Stimulated activated CD4-positive, alpha-beta T cell treated with anti-CD3 and anti-CD28 coated beads, TNF-alpha, amount 100 ng/mL, for 1 hour (primary cell): ENCODE measurements at places on chromosomes 12 and 14.

- peak; percentile 9 for DNase-seq
These were observed 4.4 kb downstream of the TXNRD1 start for GRCh38 chr12:104219908-104220404.

DNA sequence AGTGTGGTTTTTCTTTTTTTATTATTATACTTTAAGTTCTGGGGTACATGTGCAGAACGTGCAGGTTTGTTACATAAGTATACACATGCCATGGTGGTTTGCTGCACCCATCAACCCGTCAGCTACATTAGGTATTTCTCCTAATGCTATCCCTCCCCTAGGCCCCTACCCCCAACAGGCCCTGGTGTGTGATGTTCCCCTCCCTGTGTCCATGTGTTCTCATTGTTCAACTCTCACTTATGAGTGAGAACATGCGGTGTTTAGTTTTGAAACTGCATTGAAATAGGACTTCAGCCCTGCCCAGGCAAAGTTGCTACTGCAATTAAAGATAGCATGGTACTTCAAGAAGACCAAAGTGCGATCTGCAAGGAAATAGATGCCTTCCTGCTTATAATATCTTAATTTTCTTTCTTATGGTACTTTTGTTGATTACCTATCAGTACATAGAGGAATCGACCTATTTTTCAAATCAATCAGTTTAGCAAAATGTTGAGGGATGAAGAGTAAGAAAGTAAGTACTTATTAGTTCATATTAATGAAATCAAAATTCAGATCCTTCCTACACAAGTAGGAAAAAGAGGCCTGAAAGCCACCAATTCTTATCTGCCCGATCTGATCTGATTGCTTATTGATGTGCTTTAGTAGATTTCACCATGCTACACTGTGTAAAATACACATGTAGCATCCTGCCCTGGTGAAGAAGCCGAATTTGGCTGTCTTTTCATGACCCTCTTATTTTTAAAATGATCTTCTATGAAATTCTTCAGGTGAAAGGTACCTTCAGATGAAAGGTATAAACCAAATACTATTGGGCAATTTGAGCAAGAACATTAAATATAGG, 1.6 kb downstream of the LTA4H start:
- no peak for DNase-seq

- no peak for DNase-seq
These were observed 18.9 kb upstream of the POC1B start for GRCh38 chr12:89544681-89545184.

DNA sequence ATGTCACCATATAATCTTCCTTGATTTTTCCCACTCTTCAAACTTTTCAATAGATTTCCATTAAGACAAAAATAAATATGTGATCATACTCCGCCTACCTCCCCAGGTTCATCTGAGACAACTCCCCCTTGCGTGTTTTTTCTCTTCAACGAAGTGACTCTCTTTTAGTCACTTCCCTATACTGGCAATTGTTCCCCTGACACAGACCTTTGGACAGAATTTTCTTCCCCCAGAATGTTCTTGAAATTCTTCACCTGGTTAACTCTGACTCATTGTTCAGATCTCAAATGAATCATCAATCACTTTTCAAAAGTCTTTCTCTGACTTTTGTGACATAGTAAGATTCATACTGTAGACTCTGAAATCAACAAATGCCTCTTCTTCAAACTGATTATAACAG, 727.3 kb upstream of the LMO3 start:
- DNase-seq = no peak

GRCh38 chr14:94307410-94307992, 14.4 kb upstream of the SERPINA10 start:
- DNase-seq = no peak

- DNase-seq = no peak
These were observed 411.9 kb downstream of the NELL2 start for GRCh38 chr12:44464180-44464579.

DNA sequence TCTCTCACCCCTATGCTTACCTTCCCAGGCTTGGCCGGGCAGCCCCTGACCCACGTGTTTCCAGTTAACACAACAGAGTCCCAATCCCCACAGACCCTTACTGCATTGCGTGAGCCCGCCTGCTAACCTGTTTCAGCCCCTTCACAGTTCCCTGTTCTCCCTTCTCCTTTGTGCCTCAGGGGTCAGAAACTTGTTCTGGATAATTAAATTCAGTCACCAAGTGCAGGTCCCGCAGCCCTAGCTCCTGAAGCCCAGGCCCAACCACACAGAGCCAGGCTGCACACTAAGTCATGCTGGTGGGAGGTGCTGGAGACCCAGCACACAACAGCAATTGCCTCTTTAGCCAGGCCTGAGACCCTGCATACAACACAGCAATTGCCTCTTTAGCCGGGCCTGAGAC, 9.6 kb downstream of the ISM2 start:
- DNase-seq = no peak

DNA sequence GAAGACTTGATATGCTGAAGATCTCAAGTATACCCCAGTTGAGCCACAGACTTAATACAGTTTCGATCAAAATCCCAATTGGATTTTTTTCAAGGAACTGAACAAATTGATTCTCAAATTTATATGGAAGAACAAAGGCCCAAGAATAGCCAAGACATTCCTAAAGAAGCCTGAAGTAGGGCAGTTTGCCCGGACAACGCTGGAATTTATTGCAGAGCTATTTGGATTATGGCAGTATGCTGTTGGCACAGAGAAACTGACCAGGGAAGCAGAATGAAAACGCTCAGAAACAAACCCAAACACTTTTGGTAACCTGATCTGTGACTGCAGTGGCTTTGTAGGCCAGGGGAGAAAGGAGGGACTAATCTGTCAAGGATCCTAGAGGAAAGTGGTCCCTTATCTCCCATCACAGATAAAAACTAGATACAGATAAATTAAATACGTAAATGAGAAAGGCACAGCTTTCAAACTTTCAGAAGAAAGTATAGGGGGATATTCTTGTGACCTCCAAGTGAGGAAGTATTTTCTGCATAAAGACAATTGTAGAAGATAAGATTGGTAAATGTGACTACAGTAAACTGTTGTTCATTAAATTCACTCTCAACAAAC, 35.9 kb upstream of the GSC start:
- DNase-seq = no peak

GRCh38 chr12:6823182-6824084, 1.8 kb downstream of the GPR162 start:
- no peak for DNase-seq

DNA sequence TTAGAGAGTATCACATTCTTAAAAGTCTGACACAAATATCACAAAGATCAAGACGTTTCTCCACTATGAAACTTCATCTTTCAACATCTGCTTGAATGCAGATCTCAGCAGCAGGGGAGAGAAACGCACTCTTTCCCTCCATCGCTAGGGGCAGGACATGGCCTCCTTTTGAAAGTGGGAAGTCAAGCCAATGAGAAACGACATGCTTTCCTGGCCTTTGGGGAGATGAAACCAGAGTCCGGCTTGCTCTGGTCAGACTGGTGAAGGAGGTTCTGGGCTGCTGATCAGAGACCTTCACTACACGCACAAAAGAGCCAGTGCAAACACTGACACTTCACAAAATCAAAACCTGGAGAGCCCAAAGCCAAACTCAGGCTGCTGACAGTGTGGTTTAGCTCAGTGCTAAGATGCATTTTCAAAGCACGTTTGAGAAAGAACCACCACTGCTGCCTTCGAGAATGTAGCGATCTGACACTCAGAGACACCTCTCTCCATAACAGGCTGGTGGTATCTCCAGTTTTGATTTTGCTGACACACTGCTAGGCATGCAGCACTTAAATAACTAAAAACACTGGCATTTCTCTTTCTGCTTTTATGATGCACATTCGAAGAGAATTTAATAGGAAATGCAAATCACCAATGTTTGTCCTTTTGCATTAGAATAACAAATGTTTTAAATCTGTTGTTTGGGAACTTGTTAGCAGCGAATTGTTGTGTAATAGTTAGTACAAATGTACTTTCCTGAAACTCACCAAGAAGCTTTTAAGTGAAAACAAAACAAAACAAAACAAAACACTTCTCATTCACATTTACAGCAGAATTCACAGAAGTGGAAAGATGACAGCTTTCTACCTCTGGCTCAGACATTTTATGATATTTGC, 93.9 kb upstream of the OVCH1 start:
- no peak for DNase-seq

GRCh38 chr12:27436768-27437167, 9.8 kb upstream of the SMCO2 start:
- DNase-seq = no peak

GRCh38 chr12:89529738-89530137, 3.9 kb upstream of the POC1B start:
- no peak for DNase-seq

DNA sequence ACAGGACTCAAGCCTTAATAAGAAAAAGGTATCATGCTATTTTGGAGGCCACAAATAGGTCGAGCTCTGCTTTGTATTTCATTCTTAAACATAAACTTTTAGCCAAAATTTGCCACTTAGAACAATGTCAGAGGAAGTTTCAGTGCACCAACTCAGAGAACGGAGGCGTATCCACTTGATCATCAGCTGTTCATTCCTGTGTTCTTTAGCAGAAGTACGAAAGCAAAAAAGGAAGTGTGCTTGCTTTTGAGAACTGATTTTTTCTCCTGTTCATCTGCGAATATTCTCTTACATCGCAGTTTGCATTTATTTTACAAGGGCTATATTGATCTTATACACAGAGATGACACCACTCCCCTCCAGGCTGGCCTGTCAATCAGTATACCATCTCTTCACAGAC, 188.6 kb upstream of the SOX5 start:
- no peak for DNase-seq

DNA sequence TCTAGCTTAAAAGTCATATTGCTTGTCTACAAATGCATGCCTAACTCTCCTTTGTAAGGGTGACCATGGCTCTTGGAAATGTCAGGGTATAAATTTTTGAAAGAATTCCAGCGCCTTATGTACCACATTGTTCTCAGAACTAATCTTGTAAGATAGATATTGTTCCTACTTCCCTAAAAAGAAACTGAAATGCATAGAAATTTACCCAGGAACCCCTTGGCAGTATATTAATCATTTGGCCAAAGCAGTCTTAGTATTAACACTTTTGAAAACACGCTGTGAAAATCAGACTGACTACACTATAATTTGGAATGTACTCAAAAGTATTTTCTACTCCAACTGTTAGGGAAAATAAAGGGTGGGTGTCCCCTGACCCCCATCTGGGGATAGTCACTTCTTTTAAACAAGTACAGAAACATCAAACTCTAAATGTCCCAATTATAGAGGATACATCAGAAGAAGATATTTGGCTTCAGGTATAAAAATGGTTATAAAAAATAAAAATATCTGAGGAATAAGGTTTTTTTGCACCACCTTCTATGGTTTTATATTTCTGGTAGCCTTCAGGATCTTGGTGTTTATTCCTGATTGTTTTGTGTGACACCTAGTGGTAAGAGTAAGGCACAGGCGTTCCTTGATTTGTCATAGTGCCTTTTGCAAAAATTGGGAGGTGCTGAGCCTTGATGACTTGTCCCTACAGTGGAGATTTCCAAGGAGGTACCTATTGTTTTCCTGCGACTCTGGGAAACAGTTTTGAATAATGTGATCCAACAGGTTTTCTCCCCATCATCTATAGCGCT, 2.2 kb upstream of the NFKBIA start:
- DNase-seq = no peak

- no peak for DNase-seq
These were observed 49.1 kb downstream of the PTGER2 start for GRCh38 chr14:52363041-52363704.

DNA sequence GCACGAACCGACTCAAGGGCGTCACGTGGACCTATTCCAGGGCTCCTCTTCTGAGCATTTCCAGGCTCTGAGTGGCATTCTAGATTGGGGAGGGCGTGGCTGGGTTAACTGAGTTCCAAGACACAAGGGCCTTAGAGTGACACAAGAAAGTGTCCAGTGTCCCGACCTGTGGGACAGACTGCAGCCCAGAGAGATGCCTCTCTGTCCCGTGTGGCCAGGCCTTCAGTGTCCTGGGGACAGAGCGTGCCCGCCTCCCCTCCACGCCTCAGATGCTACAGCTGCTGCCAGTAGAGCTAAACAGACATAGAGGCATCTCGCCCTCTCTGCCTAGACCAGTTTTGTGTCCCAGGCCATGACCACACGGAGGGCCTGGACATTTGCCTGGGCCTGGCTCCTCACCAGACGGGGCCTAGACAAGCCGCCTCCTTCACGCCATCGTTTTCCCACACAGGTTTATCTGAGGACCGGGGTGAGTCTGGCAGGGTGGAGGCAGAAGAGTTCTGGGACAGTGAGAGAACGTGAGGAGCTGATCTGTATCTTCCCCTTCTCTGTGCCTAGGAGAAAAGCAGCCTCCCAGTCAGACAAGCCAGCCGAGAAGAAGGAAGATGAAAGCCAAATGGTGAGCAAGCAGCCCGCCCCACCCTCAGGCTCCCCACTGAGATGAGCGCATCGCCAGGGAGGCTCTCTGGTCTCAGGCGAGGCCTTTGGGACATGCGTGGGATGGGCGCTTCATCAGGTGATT, 27.1 kb downstream of the DEGS2 start:
- no peak for DNase-seq

- no peak for DNase-seq
These were observed 71.8 kb downstream of the DAD1 start for GRCh38 chr14:22517117-22517720.

- no peak for DNase-seq
These were observed 190.2 kb downstream of the TBX5 start for GRCh38 chr12:114215746-114216145.

DNA sequence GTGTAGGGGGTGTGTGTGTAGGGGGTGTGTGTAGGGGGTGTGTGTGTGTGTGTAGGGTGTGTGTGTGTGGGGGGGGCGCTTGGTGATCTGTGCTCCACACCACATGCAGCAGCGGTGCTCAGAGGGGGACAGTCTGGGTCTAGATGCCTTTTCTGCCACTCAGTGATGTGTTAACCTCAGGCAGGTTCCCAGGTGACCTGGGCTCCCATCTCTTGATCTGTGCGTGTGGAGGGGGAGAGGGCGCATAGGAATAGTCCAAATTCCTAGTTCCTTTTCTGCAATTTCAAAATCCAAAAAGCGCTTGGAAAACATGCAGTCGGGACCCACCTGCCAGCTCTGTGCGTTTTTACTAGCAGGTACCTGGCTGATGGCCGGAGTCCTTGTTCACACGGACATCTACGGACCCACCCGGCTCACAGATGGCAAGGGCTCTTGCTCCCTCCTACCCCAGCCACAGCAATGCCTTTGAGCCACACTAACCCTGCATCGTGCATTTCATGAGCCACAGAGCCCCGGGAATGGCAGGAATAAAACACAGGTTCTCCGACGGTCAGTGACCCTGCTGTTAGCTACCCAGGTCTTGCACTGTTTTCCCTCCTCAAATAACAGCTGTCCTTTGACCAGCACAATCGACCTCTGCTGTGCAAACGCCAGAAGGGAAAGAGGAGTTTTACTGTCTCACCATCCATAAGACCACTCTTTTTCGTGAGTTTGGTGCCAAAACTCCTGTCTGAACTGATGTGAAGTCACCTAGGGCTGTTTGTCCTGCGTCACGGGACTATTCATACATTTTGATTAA, 120.8 kb downstream of the GLT1D1 start:
- DNase-seq = no peak

DNA sequence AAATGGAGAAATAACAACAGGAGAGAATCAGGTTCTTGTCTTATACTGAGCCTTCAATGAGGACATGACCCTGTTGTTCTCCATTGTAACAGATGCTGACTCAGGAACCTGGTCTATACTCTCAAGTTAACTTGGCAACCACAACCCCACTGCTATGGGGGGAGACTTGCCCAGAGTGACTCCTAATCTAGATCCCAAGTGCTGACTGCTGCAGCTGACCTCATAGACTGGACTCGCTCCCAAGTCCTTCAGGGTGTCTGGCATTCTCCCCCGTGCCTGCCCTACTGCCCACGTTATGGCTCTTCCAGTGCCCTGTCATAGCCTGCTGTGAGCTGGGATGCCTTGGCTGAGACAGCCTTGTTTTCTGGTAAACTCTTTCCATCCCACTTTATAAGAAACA, 37.1 kb downstream of the NID2 start:
- no peak for DNase-seq
